ENCODE measurements at places on chromosomes 16 and 17.

- no peak for DNase-seq
Measured at GRCh38 chr17:71849783-71850768, 270.7 kb upstream of the SOX9 start.

- DNase-seq = no peak
Measured at GRCh38 chr16:15490123-15490711, 55.8 kb downstream of the BMERB1 start.

DNA sequence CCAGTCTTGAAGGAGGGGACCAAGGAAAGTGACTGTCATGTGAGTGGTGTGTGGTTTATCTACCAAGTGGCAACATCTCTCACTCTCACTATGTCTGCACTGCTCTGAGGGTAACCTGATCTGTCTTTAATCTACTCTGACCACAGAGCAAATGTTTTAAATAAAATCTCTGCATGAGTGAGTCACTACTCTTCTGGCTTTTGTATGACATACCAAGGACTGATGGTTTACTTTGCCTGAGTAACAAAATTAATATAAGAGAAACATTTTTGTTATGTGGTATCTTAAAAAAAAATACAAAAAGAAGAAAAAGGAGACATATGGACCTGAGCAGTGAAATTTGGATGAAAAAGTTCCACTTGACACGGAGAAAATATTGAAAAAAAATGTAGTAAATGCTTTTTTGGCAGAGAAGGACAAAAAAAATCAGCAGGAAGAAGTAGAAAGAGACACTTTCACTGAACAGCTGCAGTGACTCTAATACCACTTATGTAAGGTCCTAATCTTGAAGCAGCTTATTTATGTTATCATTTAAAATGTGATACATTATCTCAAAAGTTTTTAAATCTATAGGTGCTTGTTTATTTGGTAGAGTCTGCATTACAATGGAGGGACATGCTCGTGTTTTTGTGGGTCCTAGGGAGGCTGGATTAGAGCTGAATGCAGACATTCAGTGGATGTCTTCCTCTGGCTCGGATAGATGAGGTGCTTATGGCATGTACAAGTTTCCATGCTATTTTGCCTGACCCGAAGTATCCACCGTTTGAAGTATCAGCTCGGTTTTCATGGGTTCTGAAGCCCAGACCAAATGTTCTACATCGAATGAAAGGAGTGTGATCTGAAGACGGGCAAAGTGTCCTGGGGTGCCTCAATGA, 240.7 kb downstream of the MAP2K6 start:
- no peak for DNase-seq

DNA sequence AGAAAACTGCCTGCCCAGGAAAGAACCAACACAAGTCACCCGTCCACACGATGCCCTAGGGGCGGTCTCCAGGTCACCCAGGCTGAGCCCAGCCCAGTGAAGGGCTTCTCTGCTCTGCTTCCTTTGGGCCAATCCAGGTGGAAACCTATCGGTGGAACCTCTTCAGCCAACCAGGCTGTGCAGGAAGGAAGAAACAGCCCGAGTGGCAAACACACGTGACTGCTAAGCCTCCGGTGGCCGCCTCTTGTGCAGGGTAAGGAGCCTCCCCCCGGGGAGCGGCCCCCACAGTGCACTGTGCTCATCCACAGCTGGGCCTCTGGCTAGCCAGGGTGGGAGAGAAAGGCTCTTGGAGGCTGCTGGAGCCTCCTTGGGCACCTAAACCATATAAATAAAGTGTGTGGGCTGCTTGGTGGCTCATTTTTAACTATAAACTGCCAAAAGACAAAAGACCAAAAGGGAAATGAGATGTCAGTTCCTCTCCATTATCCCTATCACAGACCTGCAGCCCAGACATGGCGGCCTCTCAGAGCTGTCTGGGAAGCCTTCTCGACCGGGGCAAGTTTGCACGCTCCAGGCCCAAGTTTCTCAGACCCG, 2.4 kb downstream of the RTN4RL1 start:
- DNase-seq = no peak

GRCh38 chr17:48647103-48647962, 21.2 kb upstream of the HOXB9 start:
- DNase-seq = no peak

DNA sequence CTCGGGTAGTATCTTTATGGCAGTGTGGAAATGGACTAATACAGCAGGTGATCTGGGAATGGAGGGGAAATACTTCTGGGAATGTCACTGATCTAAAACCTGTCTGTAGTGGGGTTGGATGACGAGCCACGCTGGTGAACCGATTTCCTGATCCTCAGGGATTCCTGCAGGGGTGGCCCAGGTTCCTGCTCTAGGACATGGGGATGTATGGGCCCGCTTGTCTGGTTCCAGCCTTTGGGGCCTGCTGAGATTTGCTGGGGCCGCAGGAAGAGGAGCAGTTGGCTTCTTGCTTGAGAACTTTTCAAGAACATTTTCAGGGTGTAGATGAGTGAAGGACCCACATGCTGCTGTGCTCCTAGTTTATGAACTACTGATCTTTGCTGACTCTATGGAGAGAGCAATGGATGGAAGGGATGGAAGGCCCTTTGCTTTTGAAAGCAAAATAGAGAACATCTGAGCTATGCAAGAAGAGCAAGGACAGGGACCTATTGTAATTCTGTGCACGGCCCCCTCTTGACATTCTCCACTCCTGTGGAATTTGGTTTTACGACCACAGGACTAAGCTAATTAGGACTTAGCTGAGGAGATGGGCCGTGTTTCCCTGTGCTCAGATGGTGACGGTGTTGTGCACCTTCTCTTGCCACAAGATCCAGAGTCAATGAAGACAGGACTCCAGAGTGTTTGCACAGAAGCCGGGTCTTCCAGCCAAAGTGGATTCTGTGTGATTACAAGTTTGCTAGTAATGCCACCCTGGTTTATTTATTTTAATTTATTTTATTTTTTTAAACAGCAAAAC, 90.5 kb downstream of the SEC14L1 start:
- no peak for DNase-seq

DNA sequence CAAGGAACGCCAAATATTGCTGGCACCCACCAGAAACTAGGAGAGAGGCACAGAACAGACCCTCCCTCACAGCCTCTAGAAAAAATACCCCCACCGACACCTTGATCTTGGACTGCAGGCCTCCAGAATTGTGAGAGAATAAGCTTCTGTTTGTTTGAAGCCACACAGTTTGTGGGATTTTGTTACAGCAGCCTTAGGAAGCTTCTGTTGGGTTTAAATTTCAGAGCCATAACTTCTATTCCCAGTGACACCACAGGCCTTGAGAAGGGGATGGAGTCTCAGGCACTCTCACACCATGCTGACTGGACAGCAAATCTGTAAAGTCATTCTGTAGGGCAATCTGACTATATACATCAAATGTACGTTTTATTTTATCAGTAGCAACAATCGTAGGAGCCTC, 38.6 kb downstream of the RNF112 start:
- no peak for DNase-seq

DNA sequence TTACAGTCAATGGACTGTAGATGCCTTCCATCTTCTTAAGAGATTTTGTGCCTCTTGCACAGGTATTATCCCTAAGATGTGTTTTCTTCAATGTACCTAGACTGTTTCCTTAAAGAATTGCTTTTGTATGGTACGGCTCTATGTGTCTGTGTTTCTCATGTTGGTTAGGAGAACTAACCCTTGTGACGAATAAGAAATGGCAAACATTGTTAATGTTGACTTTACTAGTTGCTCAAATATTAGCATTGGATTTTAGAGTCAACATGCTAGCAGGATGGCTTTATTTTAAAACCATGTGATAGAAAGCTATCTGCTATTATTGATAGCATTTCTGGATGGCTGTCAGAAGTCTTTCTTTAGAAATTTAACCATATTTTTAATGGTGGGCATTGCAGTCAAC, 34.5 kb downstream of the WWOX start:
- DNase-seq = no peak

DNA sequence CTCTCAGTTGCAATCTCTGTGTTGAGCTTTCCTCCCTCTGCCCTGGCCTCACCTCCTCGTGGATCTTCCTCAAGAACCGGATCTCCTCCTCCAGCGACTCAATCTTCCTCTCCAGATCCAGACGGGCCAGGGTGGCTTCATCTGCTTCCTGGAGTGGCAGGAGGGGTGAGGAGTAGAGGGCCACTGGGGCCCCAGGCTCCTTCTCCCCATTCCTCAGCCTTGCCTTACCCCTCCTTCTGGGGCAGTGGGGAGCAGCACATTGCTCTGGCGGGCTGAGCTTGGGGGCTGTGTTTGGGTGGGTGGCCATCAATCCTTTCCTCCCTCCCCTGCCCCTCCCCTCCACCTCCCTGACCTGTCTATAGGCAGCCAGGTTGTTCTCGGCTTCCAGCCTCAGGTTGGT, 1.6 kb downstream of the GFAP start:
- DNase-seq = no peak

DNA sequence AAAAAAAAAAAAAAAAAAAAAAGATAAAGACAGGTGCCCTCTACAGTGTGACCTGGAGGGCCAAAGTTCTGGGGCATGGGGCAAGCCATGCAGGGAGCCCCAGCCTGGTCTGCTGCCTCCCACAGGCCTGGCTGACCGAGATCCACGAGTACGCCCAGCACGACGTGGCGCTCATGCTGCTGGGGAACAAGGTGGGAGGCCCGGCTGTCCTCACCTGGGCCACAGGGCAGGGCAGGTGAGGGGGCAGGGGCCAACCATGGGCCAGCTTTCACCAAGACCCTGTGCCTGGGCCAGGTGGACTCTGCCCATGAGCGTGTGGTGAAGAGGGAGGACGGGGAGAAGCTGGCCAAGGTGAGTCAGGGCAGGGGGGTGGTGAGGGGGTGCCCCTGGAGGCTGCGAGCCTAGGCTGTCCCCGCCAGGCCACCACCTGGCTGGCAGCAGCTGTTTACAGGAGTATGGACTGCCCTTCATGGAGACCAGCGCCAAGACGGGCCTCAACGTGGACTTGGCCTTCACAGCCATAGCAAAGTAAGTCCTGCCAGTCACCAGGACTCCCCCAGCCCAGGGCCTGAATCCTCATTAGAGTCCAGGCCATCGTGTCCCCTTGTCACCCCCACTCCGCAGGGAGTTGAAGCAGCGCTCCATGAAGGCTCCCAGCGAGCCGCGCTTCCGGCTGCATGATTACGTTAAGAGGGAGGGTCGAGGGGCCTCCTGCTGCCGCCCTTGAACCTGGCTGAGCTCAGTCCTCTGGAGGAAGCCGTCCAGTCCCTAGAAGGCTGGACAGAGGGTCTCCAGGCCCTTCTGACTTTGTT, 2.7 kb upstream of the TRAF7 start:
- no peak for DNase-seq

GRCh38 chr16:11572301-11572995, 14.3 kb downstream of the LITAF start:
- DNase-seq = no peak

DNA sequence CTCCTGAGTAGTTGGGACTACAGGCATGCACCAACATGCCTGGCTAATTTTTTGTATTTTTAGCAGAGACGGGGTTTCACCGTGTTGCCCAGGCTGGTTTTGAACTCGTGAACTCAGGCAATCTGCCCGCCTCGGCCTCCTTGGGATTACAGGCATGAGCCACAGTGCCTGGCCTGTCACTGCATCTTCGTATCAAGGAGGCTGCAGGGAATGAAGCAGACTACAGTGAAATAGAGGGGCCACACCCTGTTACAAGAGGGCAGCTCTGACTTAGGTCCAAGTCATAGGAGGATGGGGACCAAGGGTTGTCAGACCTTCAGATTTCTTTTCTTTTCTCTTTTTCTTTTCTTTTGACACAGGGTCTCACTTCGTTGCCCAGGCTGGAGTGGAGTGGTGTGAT, 28.7 kb downstream of the FA2H start:
- no peak for DNase-seq

- DNase-seq = no peak
Measured at GRCh38 chr16:10541366-10541765, 39.0 kb downstream of the EMP2 start.

DNA sequence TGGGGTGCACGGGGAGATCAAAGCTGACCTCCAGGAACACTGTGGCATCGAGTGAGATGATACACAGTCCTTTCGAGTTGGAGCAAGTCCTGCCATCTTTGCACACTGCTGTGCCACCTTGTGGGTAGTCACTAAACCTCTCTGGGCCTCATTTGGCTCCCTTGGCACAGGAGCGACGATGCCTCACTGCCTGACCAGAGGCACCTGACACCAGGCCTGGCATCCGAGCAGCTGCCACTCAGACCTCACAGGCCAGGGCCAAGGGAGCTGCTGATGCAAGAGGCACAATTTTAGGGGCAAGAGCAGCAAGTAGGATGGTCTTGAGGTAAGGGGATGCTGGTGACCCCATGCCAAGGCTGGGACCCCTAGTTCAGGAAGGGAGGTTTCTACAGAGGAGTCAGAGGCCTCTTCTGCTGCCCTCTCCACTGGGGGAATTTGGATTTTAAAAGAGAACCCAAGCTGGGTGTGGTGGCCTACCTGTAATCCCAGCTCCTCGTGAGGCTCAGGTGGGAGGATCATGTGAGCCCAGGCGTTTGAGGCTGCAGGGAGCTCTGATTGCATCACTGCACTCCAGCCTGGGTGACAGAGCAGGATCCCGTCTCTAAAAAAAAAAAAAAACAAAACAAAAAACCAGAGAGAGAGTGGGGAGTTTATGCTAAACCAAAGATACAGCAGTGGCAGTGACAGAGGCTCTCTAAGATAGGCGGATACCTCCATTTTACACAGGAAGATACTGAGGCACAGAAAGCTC, 6.7 kb upstream of the ADGRG1 start:
- no peak for DNase-seq

GRCh38 chr16:68234188-68235107, 1.5 kb downstream of the ESRP2 start:
- no peak for DNase-seq

DNA sequence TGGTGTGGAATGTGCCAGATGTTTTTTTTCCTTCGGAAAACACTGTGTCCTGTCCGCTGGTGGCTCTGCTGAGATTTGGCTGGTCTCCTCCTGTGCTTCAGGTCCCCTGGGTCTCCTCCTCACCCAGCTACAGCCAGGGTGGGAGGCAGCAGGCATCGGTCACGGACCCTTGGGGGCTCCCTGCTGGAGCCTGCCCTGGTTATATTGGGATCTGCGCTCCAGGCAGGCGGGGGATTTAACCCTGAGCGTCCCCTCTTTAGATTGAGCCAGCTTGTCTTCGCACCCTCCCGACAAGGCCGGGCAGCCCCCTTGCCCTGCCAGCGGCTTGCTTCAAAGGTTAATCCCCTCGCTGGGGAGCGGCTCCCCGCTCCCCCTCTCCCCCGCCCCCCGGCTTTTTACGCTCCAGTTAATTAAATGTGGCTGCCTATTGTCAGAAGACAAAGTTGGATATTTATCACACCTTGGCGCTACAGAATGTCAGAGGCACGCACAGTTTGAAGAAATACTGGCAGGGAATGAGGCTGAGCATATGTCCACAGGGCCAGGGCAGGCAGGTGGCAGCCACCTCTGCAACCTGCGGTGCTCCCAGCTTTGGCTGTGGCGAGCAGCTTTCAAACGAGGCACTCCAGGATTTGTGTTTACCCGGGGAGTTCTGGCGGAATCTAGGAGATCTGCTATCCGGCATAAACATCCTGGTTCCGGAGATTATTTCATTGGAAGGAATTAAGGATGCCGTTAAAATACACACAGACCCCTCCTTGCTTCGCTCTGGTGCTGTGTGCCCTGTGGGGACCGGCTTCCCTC, 38.2 kb upstream of the GSE1 start:
- peak; percentile 35 for DNase-seq

All from cerebellar nuclear complex (tissue), 1 donor.